ENCODE measurements at places on chromosomes 5 and 9.

GRCh38 chr5:68950125-68950524 is 143.7 kb upstream of the SLC30A5 start:
- no peak for DNase-seq

- DNase-seq, result no peak
Observed at GRCh38 chr5:17143335-17143734, 74.1 kb upstream of the BASP1 start.

DNA sequence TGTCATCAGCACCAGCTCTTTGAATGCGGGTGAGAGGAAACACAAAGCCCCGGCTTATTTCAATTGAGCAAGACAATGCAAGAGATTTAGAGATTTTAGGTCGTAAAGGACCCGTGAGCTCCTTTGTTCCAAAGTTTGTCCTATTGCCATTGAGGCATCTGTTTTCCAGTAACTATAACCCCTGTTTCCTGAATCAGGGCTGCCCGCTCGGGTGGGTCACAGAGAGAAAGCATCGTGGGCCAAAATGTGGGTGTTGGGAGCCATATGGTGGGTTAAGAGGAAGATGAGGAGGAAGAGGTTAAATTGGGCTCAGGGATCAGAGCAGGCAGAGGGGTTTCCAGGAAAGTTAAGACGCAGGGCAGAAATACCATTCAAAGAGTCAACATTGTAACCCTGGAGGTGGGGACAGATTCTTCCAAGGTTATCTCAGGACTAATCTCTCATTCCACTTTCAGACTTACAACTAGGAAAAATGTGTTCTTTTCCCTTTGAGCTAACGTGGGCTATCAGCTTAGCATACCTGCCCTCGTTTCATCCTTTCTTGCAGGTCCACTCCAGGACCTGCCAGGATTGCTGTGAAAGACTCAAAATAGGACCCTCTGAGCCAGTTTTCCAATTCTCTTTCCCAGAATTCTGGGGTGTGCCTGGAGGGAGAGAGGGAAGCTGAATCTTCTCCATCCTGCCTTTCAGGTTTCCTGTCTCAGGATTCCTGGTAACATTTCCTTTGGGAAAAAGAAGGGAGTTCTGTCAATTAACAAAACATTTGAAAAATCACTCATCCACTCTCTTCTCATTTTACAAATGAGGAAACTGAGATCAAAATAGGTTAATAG is 95.5 kb upstream of the TAF11L2 start:
- no peak for DNase-seq

- DNase-seq, result peak; percentile 83
Observed at GRCh38 chr9:69532396-69532795, 139.8 kb downstream of the APBA1 start.

- no peak for DNase-seq
Observed at GRCh38 chr5:161058781-161059180, 206.8 kb upstream of the ATP10B start.

DNA sequence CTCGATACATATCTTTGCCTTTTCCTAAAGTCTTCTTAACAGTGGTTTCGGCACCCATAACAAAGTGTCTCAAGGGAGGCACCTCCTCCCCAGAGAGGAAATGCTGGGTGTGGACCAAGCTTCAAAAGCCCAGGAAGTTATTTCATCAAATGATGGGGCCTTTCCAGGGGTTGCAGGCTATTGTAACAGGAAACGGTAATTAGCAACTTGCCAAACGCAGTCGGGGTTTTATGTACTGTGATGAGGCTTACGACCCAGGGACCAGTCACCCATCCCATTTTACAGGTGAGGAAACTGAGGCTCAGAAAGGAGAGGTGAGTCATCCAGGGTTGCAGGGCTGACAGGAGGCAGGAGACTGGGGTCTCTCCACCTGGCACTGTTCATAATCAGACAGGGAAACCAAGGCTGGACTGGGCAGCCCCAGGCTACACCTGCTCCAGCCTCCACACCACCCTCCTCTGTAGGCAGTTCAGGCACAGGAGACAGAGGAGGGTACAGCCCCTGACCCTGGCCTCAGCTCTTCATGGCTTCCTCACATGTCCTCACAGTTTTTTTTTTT is 30.0 kb upstream of the SUSD3 start:
- DNase-seq, result no peak

DNA sequence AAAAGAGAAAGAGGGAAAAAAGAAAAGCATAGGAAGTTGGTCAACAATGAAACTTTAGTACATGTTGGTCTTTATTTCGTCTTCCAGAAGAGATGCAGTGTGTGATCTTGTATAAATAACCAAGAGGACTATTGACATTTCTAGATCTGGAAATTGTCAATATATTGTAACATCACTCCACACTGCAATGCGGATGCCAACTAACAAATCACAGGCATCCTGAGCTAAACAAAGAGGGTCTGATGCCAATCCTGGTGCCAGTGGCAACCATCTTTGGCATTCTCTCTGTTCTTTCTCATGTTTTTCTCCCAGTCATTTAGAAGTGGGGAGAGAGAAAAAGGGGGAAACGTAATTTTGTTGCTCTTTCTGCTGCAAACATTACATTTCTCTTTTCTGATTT is 9.7 kb downstream of the NFIB start:
- DNase-seq, result no peak

- DNase-seq, result peak; percentile 37
Observed at GRCh38 chr5:218457-219291, 554 bp downstream of the SDHA start.

DNA sequence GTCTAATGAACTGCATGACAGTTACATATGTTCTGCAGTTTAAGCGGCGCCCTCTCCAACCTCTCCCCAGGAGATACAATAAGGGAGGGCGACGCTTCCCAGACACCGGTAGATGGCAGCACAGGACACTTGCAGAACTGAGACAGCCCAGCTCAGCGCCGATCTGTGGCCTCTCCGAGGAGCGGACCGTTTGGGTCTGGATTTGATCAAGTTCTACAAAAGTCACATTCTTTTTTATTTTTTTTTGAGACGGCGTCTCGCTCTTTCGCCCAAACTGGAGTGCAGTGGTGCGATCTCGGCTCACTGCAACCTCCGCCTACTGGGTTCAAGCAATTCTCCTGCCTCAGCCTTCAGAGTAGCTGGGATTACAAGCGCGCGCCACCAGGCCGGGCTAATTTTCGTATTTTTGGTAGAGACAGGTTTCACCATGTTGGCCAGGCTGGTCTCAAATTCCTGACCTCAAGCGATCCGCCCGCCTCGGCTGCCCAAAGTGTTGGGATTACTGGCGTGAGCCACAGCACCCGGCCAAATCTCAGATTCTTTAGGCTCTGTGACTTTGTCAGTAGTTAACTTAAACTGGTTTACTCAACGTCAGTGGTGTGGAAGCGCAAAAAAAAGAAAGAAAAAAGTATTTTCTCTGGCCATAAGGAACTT is 1.4 kb upstream of the ATOSB start:
- peak; percentile 52 for DNase-seq

GRCh38 chr5:86814907-86815306 is 197.2 kb downstream of the COX7C start:
- DNase-seq, result no peak

GRCh38 chr5:180286-180918 is 10.9 kb upstream of the LRRC14B start:
- DNase-seq, result no peak

GRCh38 chr9:116980582-116981120 is 293.5 kb downstream of the TRIM32 start:
- DNase-seq, result no peak

- DNase-seq, result no peak
Observed at GRCh38 chr5:171450423-171451331, 31.2 kb downstream of the FGF18 start.

DNA sequence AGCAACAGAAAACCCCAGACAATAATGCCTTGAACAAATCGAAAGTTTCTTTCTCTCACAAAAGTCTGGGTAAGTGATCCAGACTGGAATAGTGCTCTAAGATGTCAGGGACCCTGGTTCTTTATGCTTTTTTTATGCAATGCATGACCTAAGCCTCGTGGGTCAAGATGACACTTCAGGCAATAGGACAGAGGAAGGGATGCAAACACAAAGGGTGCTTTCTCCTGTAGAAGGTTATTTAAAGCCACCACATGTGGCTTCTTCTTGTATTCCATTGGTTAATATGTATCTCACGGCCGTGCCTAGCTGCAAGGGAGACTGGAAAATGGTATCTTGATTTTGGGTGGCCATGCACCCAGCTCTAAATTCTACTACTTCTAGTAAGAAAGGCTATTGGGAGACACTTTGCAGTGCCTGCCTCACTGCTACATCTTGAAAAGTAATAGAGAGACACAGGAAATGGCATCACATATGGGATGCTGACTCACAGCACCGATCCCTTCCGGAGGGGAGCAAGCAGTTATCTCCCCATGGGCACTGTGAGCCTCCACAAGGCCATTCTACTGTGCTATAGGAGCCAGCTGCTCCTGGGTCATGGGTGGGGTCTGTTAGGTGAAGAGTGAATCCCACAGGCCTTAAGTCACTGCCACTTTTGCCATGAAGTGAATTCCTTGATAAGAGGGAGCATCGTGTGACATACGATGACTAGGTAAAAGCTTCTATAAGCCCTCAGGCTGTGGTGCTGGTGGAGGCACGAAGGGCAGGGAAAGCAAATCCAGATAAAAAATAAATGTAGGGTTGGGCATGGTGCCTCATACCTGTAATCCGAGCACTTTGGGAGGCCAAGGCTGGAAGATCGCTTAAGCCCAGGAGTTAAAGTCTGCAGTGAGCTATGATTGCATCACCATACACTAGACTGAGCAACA is 32.5 kb upstream of the RAB14 start:
- no peak for DNase-seq

DNA sequence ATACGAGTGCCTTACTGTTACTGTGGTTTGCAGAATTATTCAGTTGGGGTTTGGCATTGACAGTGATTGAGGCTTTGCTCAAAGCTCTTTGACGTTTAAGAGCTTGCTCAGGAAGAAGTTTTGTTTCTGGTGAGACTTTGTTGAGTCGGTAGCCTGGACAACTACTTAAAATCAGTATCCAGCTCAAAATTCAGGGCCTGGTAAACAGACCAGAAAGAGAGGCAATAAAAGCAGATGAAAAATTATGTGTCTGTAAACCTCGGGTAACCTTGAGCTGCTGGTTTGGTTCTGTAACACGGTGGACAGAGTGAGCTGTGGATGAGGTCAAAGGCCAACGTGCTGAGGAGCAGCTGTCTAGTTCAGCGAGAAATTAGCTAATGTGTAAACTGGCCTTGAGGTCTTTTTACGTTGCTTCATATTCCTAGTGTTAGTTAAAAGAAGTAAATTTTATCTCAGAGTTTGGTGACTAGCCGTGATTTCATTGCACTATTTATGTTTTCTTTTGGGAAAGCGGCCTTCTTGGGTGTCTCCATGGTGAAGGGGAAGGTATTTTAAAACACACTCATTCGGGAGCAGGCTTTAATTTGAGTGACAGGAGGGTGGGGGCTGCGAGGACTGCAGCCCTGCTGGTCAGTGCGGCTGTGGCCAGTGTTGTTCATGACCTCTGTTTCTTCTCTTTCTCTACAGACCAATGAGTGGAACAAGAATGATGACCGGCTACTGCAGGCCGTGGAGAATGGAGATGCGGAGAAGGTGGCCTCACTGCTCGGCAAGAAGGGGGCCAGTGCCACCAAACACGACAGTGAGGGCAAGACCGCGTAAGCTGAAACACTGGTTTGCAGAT is 82.0 kb upstream of the TTC23L start:
- no peak for DNase-seq

GRCh38 chr9:134130503-134131375 is 5.1 kb upstream of the WDR5 start:
- no peak for DNase-seq

DNA sequence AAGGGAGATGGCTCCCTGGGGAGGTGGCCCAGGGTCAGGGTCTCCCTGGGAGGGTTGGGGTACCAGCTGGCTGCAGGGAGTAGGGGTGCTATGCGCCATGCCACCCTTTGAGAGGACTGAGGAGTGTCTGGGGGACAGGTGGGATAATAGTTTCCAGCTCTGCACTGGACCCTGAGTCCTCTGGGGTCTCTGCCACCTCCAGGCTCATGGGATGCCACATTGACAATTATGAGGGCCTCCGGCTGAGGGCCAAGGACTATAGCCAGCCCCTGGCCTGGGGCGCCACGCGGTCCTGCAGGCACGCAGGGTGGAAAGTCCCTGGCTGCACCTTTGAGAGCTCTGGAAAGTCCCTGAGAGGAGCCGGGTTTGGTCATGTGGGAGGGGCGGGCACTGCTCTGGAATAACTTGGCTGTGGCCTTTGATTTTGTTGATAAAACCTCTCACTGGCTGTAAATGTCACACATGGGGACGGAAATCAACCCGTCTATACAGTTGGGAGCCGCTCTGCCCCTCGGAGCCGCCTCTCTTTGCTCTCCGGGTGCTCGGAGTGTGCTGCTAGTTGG is 16.0 kb downstream of the TRAF2 start:
- DNase-seq, result peak; percentile 80

DNA sequence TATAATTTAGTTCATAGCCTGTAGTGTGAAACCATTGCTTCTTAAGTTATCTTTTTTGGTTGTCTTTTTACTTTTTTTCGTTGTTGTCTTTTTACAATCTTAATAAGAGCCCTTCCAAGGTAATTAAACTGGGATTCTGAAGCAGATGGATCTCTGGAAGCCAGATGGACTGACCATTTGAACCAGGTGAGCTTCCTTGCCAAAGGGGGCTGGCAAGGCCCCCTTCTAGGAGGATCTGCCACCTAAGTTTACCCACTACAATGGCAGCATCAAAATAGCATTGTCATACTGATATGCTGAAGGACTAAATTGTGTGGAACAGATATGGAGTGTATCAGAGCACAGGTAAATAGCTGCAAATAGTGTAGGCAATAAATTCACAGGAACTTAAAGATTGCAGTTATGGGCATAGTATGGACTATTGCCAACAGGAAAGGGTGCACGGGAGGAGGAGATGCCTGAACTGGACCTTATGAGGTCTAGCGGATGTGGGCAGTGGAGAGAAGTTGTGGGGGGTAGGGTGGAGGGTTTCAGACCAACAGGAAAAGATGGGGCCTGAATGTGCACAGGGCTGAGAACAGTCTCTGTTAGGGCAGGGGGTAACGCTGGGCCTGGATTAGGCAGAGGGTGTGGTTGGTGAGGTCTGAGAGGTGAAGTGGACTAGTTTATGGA is 61.5 kb upstream of the CTXN3 start:
- DNase-seq, result no peak

DNA sequence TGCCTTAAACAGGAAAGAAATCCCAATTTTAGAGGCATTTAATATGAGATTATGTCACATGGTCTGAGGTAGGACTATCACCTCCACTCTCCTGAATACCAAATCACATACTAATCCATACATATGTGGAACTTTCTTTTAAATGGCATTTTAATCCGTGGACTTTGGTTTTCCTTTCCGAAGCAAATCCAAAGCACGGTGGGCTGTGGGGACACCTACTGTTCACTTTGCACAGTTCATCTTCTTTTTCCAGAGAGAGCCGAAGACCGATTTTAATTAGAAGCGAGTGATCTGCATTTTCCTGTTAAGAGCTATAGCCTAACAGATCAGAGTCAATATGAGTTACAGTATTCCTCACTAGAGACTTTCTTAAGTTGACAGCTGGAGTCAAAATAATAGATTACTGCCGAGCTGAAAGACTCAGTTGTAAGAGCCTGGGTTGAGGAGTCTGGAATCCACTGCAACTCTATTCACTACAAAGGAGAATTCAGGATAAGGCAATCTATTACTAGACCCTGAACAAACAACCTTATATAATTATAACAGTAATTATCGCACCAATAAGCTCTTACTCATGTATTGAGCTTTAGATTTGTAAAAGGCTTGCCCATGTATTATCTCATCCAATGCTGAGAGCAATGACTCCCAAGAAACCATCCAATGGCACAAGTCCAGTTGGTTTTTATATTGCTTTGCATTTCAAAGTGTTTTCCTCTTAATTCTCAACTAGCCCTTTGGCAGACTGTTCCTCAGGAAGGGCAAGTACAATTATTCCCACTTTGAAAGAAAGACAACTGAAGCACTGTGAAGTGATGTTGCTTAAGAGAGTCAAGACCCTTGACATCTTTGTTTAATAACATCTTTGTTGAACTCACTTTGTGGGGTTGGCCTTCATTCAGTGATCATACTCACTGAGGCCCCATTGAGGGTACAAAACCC is 144.7 kb downstream of the TRPM6 start:
- DNase-seq, result no peak

Measured in SHP77 (cell line).